ENCODE measurements at places on chromosomes 2 and 18.

DNA sequence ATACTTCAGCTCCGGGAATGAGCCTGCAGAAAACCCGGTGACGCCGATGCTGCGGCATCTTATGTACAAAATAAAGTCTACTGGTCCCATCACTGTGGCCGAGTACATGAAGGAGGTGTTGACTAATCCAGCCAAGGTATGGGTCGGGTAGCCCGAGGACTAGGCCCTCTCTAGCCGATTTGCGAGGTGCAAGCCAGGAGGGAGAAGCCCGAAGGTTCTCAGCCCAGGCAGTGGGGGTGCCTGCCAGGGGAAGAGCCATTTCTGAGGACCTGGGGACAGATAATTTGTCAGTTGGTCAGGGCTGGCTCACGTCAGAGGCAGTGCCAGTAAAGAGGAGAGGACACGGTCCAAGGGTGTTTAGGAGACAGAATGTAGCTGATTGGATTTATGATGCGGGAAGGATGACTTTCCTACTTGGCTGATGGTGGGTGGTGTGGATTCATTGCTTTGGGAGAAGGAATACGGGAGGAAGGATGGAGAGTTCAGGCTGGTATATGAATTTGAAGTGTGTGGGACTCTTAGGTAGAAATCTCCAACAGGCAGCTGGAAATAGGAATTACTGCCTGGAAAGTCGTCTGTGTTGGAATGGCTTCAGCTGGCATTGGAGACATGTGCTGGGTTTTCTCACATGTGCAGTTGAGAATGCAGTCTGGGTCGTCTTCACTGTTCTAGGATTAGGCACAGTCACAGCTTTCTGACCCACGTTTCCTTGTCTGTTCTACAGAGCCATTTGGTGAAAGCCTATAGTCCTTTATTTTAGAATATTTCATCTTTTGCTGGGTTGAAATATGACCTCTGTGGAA, 874 bp downstream of the NDUFAF7 start:
- no peak for DNase-seq

DNA sequence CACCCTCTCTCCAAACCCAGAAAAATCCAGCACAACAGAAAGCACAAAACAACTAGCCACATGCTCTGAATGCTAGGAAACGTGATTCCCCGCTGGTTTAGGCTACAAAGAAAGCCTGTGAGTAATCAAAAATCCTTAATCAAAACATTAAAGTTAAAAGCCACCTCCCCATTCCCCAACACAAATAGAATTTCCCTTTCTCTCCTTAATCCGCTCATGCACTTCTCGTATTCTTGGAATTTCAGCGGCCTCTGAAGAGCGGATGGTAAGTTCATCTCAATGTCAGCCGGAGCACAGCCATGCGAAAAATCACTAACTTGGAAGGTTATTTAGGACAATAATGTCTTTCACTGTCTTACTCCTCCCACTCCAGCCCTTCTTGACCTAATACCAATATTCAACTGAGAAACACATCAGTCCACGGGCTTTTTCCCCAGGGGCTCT, 126.7 kb downstream of the OSBPL1A start:
- DNase-seq: no peak

DNA sequence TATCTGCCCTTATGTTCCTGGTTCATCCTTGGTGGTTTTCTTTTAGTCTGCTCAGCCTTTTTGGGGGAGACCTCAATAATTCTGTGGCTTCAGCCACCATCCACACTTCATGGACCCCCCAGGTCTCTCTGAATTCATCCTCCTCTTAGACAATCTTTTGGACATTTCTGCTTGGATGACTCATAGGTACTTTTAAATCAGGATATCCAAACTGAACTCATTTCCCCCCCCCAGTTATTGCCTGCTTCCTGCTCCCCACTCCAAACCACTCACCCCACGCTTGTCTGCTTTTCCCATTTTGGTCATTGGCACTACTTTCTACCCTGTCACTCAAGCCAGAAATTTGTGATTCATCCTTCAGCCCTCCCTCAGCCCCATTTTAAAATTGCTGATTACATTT, 78.5 kb downstream of the TANC1 start:
- DNase-seq: no peak

GRCh38 chr2:24512831-24513230, 21.8 kb downstream of the NCOA1 start:
- DNase-seq: no peak

GRCh38 chr18:64127172-64127571, 21.7 kb downstream of the LINC00305 start:
- DNase-seq: no peak

DNA sequence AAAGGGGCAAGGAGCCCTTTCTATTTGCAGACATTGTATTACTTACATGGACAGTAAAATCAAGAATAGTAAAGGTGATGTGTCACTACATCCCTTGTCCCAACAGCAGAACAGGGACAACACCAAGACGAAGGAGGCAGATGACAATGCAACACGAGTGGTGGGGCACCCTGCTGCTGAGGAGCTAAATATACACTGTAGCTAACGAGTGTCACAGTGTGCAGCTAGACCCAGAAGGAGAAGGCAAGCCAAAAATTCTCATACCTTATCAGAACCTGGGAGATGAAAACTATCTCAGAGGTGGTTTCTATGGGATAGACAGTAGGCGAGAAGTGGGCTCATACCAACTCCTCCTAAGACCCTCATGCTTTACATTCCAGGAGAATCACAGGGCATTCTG, 518.4 kb upstream of the LRRTM1 start:
- no peak for DNase-seq

GRCh38 chr2:7707723-7708122, 790.5 kb downstream of the RNF144A start:
- DNase-seq: no peak

GRCh38 chr2:178506101-178506500, 25.8 kb downstream of the PLEKHA3 start:
- no peak for DNase-seq

DNA sequence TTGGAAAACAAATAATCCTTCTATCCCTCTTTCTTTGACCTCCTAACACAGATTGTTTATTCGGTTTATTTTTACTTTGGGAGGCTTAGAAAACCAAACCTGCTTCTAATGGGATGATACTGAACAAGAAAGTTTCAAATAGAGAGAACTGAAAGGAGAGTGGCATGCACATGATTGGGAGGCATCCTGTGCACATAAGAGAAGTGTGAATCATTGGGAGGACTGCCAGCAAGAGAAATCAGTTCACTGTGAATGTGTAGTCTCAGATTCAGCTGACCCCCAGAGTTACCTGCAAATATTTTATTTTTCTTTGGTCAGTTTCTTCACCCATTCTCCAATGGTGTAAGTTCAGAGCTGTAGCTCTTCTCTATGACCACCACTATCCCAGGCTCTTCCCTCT, 1363.2 kb upstream of the ACVR2A start:
- DNase-seq: no peak

DNA sequence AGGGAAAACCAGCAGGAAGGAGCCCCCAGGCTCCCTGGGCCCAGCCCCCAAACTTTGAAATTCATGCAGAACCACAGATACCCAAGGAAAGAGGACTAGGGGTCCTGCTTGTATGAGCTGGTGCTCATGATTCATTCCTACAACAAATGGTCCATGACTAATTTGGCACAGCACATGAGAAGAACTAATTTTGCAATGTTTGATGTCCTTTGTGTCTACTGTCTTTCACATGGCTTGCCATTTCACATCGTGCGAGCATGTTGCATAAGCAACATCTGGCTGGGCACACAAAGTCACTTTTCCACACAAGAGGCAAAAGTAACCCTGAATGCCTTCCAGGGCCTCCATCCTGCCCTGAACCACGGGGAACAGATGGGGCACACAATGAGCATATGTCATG, 149.6 kb upstream of the APCDD1 start:
- no peak for DNase-seq

DNA sequence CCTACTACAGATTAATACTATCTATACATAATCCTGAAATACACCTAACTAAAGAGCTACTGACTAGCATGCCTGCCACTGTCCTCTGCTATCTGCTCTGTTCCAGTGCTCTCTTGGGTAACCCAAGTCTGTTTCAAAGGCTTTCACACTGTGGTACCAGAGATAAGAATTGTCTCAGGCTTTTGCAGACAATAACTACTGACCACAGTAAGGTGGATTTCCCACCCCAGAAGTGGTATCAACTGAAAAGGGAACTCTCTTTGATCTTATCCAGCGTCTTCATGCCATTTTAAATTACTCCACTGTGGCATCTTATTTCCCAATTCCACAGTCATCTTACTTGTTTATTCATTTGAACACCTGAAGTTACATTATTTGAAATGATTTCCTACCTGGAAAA, 190.2 kb downstream of the IKZF2 start:
- no peak for DNase-seq

- no peak for DNase-seq
These were observed 103.4 kb upstream of the SERTAD2 start for GRCh38 chr2:64757126-64757525.

Measured in memory B cell (primary cell).